ENCODE measurements at places on chromosomes 3 and 15.

DNA sequence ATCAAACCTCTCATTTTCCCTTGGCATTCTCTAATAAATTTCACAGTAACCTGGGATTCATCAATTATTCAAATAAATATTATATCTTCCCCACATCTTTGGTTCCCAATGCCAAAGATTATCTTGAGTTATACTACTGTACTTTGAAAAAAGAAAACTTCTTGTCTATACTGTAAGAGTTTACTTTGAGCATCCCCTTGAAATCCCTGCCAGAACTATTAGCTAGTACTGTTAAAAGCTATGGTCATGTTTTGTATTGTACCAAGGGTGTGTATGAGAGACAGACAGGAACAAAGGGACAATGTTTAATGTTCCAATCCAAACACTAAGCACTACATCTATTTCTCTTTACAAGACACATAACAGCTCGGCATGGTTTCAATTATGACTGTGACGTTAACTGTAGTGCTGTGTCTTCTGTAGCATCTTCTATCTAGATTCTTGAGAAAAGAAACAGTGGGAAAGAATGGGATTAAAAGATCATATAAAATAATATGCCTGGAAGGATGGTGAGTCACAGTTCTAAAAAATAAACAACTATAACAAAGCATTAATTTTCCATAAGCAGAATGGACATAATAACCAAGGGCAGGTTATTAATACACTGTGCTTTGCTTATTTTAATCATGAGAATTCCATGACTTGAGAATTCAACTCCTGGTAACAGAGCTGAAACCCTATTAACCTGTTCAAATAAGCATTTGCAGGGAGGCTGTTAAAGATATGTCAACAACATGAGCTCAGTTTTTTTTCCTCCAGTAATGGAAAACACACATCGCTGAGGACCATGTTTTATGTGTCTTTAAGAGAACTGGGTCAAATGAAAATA lies 71.1 kb downstream of the ALDH1A2 start:
- peak; percentile 5 for DNase-seq

GRCh38 chr3:73143821-73144237 lies 82.4 kb downstream of the EBLN2 start:
- peak; percentile 71 for DNase-seq

GRCh38 chr15:78957416-78958093 lies 12.7 kb upstream of the CTSH start:
- DNase-seq = no peak

DNA sequence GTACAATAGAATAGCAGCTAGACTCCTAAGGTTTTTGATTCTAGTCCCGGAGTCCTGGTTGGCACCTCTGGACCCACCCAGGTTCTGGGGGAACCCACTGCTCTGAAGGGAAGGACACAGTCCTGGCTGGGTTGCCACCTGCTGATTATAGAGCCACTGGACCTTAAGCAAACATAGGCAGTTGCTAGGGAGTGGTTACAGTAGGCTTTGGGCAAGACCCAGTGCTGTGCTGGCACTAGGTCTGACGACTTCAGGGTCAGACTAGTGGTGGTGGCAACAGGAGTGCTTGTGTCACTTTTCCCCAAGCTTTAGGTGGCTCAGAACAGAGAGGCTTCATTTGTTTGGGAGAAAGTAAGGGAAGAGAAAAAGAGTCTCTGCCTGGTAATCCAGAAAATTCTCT lies 109.8 kb upstream of the C3orf80 start:
- no peak for DNase-seq
